ENCODE measurements at places on chromosomes 2 and 18.

DNA sequence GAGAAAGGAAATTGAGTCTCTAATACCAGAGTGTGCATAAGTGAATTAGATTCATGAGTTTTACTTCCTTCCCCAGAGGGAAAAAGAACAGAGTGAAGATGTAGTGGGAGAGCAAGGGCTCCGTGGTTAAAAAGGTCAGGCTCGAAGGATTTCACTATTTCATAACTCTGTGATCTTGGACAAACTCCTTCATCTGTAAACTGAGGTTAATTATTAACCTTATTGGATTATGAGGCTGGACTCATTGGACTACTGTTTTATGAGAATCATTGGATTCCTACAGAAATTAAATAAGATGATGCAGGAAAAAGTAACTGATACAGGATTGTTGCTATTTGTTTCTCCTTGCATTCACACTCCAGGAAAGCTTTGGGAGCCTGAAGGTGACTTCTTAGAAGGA is 45.0 kb downstream of the SRD5A2 start:
- no peak for DNase-seq

- peak; percentile 98 for DNase-seq
Measured at GRCh38 chr2:237723602-237724001, 75.0 kb upstream of the RBM44 start.

GRCh38 chr2:88658326-88658725 is 31.1 kb upstream of the EIF2AK3 start:
- DNase-seq = no peak

DNA sequence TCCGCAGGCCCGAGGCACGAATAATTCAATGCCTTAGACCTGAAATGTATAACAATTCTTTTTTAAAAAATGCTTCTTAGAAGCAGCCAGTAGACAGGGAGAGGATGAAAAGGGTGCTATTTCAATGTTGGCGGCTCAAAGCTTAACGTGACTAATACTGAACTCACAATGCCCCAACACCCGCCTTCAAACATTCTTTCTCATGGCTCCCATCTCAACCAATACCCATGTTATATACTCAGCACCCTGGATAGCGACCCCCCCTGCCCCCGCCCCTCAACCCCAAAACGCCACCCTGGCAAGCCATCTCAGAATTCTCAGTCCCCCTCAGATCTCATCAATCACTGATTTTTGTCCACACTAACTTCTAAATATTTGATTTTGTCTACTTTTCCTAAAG is 4.4 kb downstream of the FBXO41 start:
- DNase-seq = no peak

DNA sequence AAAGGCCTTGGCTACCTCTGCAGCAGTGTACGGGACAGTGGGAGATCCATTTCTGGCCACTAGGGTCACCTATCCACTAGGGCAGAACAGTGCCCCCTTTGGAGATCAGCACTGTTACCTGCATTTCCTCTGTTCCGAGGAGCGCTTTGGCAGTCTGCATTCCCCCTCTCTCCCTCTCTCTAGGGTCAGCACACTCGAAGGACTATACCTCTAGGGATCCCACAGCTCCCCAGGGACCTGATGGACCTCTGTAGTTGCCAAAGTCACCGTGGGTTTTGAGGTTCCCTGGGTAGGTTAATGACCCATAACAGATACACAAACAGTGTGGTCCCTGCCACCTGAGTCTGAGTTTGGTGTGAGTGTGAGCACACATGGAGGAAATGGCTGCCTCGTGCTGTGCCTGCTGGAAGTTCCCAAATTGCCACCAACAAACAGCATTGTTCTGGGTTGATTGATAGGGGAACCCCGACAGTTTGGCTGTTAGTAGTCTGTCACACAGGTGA is 99.8 kb upstream of the VWC2L start:
- DNase-seq = no peak

GRCh38 chr2:173354582-173355131 is at the start of gene CDCA7:
CDCA7 (plus strand) TSS chr2:173354872; CDS start chr2:173354964, 92 bp downstream.
- peak; percentile 83 for DNase-seq

DNA sequence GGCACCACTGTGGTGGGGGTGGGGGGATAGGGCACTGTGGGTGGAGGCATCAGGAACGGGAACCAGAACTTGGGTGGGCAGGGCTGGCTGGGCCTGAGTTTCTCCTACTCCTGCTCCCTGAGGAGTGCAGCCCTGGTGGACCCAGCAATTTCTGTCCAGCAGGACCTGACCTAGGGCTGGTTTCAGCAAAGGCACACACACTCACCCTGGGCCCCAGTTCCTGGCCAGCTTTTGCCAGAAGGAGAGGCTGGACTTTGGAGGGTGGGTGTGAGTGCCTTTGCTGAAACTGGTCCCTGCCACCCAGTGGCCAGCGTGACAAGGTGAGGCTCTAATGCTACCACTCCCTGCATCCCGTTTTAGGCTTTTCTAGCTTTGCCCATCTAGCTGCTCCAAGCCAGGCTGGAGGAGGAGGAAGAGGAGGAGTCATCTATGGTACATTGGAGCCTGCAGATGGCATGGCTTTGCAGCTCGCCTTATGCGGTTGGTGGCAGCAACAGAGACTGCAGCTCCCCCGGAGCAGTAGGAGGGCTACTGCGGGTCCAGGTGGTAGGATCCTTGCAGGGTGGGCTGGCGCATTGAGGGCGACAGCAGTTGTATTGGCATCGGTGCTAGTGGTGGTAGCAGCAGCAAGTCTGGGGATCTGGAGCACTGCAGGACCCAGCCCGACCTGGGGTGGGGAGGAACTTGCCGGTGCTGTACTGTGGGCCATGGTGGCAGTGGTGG is 40.4 kb upstream of the IMP4 start:
- no peak for DNase-seq

DNA sequence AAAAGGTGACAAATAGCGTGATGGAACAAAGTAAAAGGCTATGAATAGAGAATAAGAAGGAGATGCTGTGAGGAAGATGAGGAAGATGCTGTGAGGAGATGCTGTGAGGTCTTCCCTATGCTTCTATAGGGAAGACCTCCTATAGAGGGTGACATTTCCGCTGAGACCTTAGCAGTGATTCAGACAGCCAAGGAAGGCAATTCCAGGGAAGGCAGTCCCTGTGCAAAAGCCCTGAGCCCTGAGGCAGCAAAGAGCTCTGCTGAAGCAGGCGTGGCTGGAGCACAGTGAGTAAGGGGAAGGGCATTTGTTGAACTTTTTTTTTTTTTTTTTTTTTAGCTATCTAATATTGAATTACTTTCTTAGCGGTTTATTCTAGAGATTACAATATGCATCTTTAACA is 142.7 kb upstream of the FOSL2 start:
- peak; percentile 37 for DNase-seq

- DNase-seq = no peak
Measured at GRCh38 chr2:124570872-124571271, 545.8 kb downstream of the CNTNAP5 start.

DNA sequence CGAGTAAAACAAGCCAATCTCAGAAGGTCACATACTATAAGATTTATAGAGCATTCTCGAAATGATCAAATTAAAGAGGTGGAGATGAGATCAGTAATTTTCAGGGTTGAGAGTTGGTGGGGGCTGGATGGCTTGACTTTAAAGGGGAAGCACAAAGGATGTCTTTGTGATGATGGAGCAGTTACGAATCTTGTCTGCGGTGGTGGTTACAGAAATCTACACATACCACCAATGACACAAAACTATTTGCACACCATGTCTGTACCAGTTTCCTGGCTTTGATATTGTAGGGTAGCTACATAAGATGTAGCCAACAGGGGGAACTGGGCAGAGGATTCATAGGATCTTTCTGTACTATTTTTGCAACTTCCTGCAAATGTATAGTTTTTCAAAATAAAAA is 190.6 kb upstream of the SMIM21 start:
- DNase-seq = no peak

GRCh38 chr18:74669136-74669798 is 71.6 kb downstream of the ZNF407 start:
- DNase-seq = no peak

DNA sequence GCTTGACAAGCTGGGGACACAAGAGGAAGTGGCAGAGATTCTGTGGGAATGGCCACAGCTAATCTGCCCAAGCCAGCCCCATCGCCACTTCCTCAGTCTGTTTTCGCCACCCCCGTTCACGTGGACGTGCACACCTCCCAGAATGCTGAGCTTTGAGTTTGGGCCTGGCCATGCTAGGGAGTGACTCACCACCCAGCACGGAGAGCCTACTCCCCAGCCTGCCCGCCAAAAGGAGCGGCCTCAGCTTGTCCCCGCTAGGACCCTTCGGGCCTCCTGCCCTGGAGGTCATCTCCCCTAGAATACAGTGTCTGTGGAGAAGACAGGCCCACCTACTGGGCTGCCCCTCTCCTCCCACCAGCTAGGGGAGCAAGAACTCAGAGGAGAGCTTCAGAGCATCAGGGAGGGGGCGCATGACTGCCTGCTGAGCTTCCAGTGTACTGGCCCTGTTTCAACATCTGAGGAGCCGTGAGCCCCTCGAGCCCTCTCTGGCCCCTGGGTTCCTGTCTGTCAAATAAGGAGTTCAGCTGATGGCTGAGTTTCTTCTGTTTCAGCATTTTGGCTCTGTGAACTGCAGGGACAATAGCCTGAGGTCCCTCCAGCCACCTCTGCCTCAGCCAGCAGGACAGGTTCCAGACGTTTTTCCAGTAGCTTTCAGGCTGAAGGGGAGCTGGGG is 5.1 kb downstream of the SLC35F6 start:
- DNase-seq = no peak

DNA sequence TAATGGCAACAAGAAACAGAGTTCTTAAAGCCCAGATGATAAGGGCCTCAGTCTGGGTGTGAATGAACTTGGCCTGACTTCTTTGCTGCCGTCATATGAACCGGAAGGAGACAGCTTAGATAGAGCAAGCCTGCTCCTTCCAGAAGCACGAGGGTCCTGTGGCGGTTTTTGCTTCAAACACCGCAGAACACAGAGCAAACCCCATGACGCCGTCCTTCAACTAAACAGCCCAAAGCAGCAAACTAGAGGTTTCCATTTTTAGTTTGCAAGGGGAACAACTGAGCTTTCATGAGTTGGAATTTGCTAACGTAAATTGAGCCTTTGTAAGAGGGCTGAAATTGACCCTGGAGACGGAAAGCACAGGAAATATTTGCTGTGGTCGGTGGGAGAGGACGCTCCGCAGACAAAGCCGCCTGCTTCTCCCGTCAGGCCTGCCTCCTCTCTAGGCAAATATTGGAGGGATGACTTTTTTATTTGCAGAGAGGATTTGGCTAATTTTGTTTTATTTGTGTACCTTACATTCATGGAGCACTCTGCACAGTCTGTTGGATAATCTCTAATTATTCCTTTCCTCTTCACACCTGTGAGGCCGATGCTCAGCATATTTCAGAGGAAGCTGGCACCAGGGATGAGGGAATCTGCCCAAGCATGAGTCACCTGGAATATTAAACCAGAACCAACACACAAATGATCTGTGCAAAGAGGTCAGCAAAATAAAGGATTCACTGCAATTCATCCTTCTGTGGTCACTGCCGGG is 134.0 kb upstream of the NCK2 start:
- DNase-seq = no peak

DNA sequence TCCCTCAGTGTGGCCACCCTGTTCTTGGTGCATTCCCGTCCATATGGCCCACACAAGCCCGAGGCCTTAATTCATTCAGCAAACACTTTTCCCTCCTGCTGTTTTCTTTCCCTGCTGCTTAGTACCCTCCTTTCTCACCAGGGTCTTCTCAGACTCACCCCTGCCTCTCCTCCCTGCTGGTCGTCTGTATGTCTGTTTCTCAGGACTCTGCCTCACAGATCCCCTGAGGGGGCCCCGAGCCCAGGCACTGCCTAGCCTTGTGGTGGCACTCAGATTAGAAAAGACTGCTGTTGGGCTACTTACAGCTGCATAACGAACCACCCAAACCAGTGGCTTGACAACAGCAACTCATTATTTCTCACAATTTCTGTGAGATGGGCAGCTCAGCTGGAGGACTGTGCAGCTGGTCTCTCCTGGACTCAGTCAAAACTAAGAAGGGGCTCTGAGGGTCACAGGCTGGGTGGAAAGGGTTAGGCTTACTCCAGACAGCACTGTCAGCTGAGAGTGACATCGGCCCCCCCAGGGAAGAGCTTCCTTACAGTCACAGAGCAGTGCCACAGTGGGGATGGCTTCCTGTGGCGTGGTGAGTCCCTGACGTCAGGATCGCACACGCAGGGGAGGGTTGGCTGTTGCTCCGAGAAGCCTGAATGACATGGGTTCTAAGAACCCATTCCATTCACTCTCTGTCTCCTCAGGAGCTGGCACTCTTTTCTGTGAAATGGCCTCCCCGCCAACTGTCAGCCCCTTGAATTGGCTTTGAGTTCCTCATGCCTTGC is 139.0 kb downstream of the UXS1 start:
- no peak for DNase-seq

DNA sequence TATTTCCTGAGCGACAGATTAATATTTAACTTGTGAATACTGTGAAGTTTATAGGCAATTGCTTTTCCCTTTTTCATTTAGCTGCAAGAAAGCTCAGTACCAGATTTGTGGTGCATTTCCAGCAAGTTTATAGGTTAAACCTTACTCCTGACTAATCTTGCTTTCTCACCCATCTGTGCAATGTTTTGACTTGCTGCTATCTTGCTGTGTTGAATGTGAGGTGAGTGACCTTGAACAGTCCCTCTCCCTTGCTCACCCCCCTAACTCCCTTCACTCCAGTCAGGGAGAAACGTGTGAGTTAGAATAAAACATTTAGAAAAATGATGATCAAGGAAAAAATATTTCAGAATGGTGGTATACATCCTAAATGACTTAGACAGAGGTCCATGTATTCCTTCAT is 39.8 kb upstream of the PARD3B start:
- DNase-seq = no peak

GRCh38 chr2:145601361-145601925 is 1081.5 kb upstream of the ZEB2 start:
- DNase-seq = no peak

DNA sequence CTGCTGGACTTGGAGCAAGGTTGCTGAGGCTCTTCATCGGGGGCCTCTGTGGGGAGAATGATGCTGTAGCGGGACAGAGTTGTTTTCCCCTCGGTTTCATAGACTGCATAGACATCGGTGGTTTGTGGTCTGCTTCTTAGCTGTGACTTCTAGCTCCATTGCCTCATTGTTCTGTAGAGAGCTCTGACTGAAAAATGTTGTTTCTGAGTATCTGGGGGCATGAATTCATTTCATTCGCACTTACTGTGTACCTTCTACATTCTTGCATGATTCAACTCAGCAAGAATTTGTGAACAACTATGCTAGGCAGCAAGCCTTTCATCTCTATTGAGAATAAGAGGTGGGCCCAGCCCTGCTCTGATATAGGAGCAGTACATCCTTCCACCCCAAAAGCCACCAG is 406.8 kb downstream of the NBAS start:
- no peak for DNase-seq
